ENCODE measurements at places on chromosomes 1 and 21.

GRCh38 chr1:190583862-190584261, 106.2 kb upstream of the BRINP3 start:
- no peak for DNase-seq

GRCh38 chr21:37783016-37783415, 133.2 kb downstream of the KCNJ6 start:
- DNase-seq, result peak; percentile 48

GRCh38 chr1:222105393-222105737, 363.5 kb upstream of the DUSP10 start:
- no peak for DNase-seq

DNA sequence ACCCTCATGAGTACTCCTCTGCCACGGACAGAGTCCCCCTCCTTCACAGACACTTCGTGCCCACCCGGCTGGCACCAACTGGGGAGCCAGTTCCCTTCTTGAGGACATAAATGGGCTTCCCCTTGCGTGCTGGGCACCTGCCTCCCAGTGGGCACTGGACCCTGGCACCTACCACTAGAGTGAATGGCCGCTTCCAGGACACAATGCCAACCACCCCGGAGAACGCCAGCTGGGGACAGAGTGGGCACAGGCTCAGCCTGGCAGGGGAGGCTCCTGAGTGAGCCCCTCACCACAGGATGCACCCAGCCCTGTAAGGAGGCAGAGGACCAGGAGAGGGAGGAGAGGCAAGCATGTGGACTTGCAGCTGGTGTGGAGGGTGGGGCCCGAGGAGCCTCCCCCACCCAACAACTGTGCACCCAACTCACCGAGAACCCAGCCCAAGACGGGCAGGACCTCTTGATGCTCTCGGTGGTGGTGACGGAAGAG, 1.0 kb downstream of the ENTREP3 start:
- no peak for DNase-seq

- DNase-seq, result peak; percentile 68
Measured at GRCh38 chr21:36134803-36135390, at the start of gene CBR3. CBR3 (plus strand) TSS chr21:36135079; CDS start chr21:36135193, 114 bp downstream.

- no peak for DNase-seq
Measured at GRCh38 chr1:197017558-197018146, 40.3 kb downstream of the CFHR5 start.

- DNase-seq, result no peak
Measured at GRCh38 chr1:47478090-47478489, 40.2 kb downstream of the FOXD2 start.

DNA sequence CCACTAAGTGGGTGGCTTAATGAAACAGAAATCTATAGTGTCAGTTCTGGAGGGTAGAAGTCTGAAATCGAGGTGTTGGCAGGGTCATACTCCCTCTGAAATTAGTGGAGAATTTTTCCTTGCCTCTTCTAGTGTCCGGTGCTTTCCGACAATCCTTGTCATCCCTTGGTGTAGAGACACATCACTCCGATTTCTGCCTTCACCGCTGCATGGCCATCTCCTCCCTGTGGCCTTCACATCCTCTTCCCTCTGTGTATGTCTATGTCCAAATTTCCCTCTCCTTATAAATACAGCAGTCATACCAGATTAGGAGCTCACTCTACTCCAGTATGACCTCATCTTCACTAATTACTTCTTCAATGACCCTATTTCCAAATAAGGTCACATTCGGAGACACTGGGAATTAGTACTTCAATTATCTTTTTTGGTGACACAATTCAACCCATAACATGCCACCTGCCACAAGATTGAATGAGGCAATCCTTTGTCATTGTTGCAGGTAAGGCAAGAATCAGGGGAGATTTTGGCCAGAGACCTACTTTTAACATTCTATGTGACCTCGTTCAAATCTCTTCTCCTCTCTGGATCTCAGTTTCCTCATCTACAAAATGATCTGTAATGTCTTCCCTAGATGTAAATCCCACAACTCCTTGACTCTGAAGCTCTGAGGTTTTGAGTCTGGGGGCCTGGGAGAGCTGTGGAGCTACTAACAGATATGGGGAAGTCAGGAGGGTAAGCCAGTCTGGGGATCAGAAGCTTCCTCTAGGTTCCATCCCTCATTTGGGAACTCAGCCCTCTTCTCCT, 16.1 kb downstream of the NAV1 start:
- DNase-seq, result peak; percentile 56

GRCh38 chr1:205774198-205775014, 876 bp downstream of the RAB29 start:
- DNase-seq, result peak; percentile 17
